Astrocyte (in vitro differentiated cells and primary cell): ENCODE measurements at places on chromosomes 4 and X. TPM values are rescaled to one million over a fixed set of nuclear protein-coding genes. Genes with fewer than 3 reads are reported as not detected.
A peak's percentile ranks its signal among the peaks of the same experiment; 100 is the strongest.

DNA sequence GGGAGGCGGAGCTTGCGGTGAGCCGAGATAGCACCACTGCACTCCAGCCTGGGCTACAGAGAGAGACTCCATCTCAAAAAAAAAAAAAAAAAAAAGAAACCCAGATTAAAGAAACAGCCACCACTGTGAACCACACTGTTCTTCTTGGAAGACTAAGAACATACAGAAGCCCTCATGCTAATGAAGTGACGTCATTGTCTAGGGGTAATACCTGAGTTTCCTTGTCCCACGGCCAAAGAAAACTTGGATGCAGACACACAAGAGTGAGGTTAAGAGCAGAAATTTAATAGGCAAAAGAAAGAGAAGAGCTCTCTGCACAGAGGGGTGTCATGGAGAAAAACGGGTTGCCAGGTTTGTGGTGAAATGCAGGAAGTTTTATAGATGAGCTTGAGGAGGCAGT, 691.6 kb downstream of the NLGN4X start:
- H3K4me3 ChIP-seq = no peak overlapping the region
- H3K27me3 ChIP-seq = no peaks in the 10 kb centered on the region
- no peaks in the 10 kb centered on the region for H3K4me1 ChIP-seq
- no peak overlapping the region for H3K27ac ChIP-seq
- no peaks in the 10 kb centered on the region for H3K36me3 ChIP-seq

DNA sequence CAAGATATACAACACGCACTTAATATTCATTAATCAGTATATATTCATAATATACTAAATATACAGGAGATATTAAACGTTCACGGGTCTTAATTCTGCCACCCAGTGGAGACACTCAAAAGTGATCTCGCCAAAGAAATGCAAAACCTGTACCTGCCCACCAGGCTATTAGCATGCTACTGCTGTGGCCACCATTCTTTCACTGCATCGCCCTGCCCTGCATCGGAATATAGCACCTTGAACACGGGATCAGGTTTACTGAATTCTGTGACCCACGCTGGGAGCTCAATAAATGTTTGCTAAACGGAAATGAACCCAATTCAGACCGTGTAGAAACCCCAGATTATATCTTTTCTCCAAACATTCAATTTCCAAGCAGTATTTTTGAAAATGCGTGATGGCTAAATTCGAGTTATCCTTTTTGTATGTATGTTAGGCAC, 840 bp upstream of the CLCN3 start:
- peak overlapping the region; percentile 88 for H3K4me3 ChIP-seq
- peak; percentile 35 for DNase-seq
- peaks cover 22% of the 10 kb centered on the region for H3K4me1 ChIP-seq
- H3K27ac ChIP-seq = peak overlapping the region; percentile 91
- no peaks in the 10 kb centered on the region for H3K27me3 ChIP-seq
- H3K36me3 ChIP-seq = no peaks in the 10 kb centered on the region

DNA sequence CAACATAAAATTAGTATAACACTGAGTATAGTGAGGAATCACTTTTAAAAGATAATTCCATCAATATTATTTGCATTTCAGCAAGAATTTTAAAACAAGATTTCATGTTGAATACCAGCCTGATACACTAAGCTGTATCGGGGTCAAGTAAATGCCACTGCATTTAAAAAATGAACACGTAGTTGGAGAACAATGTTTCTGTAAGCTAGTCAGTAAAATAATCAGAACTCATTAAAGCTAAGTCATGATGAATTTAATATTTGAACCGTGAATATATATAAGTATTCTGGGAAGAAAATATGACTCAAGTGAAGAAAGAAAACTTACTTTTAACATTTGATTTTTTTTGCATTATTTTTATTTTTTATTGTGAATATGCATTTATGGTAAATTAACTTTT, 611.0 kb upstream of the PABPC4L start:
- no peaks in the 10 kb centered on the region for H3K36me3 ChIP-seq
- H3K27ac ChIP-seq = no peak overlapping the region
- DNase-seq = no peak
- H3K4me1 ChIP-seq = no peaks in the 10 kb centered on the region

DNA sequence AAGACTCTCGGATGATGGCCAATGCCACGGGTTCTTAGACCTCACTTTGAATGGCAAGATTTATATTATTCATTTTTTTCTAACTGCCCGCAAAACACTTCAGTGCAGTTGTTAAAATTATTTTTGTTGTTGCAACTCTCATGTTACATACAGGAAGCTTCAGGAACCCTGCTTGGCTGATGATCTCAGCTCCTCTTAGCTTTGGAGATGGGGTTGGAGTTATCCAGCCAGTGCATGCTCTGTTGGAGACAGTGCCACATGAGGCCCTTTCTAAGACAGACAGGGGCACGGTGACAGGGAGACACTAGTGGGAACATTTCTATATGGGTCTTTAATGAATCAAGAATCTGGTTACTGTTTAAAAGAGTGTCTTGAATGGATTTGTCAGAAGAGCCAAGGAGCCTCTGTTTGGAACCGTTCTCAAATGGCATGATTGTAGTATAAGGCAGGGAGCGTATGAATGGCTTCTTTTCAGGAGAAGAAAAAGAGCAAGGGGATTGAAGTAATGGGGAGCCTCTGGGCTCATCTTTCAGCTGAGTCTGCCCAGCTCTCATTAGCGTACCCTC, 61.9 kb upstream of the ENPP6 start:
- no peaks in the 10 kb centered on the region for H3K27me3 ChIP-seq
- H3K4me1 ChIP-seq = peaks cover 2% of the 10 kb centered on the region
- no peak overlapping the region for H3K27ac ChIP-seq
- H3K36me3 ChIP-seq = no peaks in the 10 kb centered on the region

GRCh38 chrX:74009041-74009440, 294.9 kb upstream of the ZCCHC13 start:
- no peaks in the 10 kb centered on the region for H3K4me1 ChIP-seq
- peak; percentile 6 for DNase-seq
- peaks cover 3% of the 10 kb centered on the region for H3K36me3 ChIP-seq
- no peak overlapping the region for H3K4me3 ChIP-seq
- H3K27ac ChIP-seq = no peak overlapping the region
- no peaks in the 10 kb centered on the region for H3K27me3 ChIP-seq

DNA sequence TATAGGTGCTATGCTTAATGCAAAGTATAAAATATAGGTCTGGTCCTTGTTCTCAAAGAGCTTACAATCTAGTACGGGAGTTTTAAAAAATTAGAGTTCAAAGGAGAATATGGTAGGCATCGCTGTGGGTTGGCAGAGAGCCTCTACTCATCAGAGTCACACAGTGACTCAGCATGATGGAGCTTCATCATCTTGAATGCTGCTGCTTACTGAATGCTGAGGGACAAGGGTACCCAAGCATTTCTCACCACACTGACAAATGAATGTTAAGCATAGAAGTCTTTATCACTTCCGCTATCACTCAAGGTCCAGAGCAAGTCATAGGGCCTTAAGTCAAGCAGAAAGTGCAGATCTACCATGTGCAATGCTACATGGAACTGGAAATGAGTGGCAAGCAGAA, 268.6 kb upstream of the IGFBP7 start:
- no peaks in the 10 kb centered on the region for H3K27me3 ChIP-seq
- H3K4me3 ChIP-seq = no peak overlapping the region
- DNase-seq = peak; percentile 68
- H3K36me3 ChIP-seq = no peaks in the 10 kb centered on the region

DNA sequence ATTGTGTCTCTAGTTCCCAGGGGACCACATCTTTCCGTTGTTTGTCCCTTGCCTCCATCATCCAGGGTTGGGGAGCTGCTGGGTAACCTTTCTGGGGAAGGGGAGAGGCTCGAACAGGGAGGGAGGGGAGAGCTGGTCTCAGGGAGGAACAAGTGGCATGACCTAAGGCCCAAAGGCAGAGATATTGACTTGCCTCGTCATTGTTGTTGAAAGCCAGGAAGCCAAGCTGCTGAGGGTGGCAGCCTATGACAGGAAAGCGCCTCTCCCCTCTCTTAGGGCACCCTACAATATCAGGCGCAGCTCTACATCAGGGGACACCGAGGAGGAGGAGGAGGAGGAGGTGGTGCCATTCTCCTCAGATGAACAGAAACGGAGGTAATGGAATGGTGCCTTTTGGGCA, 20.8 kb downstream of the ZNF185 start:
- H3K4me3 ChIP-seq = no peak overlapping the region
- no peaks in the 10 kb centered on the region for H3K36me3 ChIP-seq
- H3K27ac ChIP-seq = no peak overlapping the region
- no peak for DNase-seq
- no peaks in the 10 kb centered on the region for H3K27me3 ChIP-seq
- H3K4me1 ChIP-seq = peaks cover 10% of the 10 kb centered on the region

Gene LNX1
- 2.5 and 4.4 TPM in 2 replicates for total RNA-seq

Gene IL13RA1
- total RNA-seq = 39.3 and 41.1 TPM in 2 replicates

Gene SRPX2
- 39.3 and 50.1 TPM in 2 replicates for total RNA-seq

Gene MAGEA1
- not detected in 2 replicates for total RNA-seq
